ENCODE measurements at places on chromosomes 6 and 20. TPM values are rescaled to one million over a fixed set of nuclear protein-coding genes. Genes with fewer than 3 reads are reported as not detected.
A peak's percentile ranks its signal among the peaks of the same experiment; 100 is the strongest.

- H3K27ac ChIP-seq: no peak overlapping the region
- H3K27me3 ChIP-seq: no peaks in the 10 kb centered on the region
- no peak overlapping the region for H3K4me3 ChIP-seq
- no peak for DNase-seq
Measured at GRCh38 chr6:38527371-38527770, 112.4 kb downstream of the BTBD9 start.

- H3K27me3 ChIP-seq: peaks cover 4% of the 10 kb centered on the region
- no peak for DNase-seq
- H3K27ac ChIP-seq: no peak overlapping the region
- no peaks in the 10 kb centered on the region for H3K36me3 ChIP-seq
Measured at GRCh38 chr20:61052195-61052750, 199.8 kb upstream of the CDH4 start.

DNA sequence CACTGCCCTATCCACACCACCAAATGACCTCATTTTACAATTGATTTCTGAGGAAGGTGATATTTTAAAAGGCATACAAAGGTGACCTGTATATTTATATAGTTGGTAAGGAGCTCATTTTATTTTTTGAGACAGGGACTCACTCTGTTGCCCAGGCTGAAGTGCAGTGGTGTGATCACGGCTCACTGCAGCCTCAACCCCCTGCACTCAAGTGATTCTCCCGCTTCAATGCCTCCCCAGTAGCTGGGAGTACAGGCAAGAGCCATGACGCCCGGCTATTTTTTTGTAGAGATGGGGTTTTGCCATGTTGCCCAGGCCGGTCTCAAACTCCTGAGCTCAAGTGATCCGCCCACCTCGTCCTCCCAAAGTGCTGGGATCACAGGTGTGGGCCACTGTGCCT is 13.0 kb downstream of the NCOA5 start:
- no peaks in the 10 kb centered on the region for H3K36me3 ChIP-seq
- H3K27me3 ChIP-seq: no peaks in the 10 kb centered on the region
- peaks cover 18% of the 10 kb centered on the region for H3K4me1 ChIP-seq
- H3K27ac ChIP-seq: no peak overlapping the region

DNA sequence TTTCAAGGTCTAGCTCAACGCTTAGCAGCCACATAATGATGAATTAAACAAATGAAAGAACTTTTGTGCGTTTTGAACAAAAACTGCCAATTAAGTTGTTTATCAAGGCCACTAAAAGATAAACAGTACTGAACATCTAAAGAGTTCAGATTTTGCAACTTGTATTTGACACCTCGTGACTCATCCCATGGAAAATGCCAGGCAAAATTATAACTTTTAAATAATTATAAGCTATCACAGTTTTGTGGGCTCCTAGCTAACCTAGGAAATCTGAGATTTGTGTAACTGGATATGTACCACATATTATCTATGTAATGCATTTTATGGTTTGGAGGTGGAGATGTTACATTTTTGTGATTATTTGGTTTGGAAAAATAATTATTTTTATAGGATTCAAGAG is 9.6 kb upstream of the BAG2 start:
- no peak overlapping the region for H3K4me3 ChIP-seq
- no peaks in the 10 kb centered on the region for H3K27me3 ChIP-seq
- H3K27ac ChIP-seq: no peak overlapping the region
- no peak for DNase-seq

- DNase-seq: no peak
- no peaks in the 10 kb centered on the region for H3K36me3 ChIP-seq
- no peaks in the 10 kb centered on the region for H3K27me3 ChIP-seq
- H3K27ac ChIP-seq: no peak overlapping the region
- H3K4me3 ChIP-seq: no peak overlapping the region
- peaks cover 10% of the 10 kb centered on the region for H3K4me1 ChIP-seq
Measured at GRCh38 chr6:6730831-6731230, 142.3 kb downstream of the LY86 start.

DNA sequence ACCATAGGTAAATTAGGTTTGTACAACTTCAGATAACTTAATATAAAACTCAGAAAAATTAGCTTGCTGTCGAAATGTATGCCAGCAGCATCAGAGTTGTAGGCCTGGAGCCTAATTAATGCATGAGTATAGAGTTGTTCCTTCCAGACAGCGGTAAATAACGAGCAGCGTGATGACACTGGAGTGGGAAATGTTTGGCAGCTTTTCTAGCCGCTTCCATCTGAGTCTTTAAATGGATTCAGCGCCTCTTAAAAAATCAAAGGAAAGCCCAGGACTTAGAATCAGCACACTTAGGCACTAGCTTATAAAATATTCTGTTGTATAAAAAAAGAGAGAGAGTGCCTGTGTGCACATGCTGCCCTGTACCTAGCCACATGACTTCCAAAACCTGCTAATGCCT is 43.7 kb upstream of the SYNJ2 start:
- H3K36me3 ChIP-seq: peaks cover 8% of the 10 kb centered on the region
- no peak overlapping the region for H3K4me3 ChIP-seq
- no peak for DNase-seq
- no peaks in the 10 kb centered on the region for H3K4me1 ChIP-seq
- H3K27me3 ChIP-seq: no peaks in the 10 kb centered on the region

DNA sequence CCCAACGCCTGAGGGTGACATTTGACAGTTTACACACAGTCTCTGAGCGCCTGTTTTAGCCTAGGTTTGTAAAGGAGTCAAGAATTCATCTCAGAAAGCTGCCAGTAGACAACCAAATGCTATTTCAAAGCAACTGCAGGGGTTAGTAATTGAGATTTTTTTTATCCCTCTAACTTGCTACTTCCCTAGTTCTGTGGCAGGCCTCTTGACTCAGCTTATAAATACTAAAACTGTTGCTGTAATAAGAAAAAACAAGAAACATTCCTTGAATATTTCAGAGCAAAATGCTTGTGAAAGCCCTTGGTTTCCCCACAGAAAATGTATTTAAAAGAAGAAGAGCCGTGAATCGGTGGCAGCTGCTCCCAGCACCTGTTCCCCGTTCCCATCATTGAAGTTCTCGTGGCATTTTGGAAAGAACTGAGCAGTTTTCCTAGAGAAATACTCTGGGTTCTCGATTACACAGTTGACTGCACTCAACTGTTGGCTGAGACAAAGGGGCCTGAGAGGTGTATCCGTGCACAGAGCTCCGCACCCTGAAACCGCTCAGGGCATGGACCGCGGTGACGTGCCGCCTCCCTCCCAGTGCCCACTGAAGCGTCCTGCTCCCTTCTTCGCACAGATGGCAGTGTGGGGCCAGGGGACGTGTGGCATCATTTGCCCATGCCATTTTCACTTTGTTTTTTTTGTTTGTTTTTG is 20.9 kb downstream of the DLL1 start:
- no peaks in the 10 kb centered on the region for H3K36me3 ChIP-seq
- H3K27ac ChIP-seq: peak overlapping the region; percentile 5
- H3K4me1 ChIP-seq: peaks cover 31% of the 10 kb centered on the region
- no peak overlapping the region for H3K4me3 ChIP-seq

DNA sequence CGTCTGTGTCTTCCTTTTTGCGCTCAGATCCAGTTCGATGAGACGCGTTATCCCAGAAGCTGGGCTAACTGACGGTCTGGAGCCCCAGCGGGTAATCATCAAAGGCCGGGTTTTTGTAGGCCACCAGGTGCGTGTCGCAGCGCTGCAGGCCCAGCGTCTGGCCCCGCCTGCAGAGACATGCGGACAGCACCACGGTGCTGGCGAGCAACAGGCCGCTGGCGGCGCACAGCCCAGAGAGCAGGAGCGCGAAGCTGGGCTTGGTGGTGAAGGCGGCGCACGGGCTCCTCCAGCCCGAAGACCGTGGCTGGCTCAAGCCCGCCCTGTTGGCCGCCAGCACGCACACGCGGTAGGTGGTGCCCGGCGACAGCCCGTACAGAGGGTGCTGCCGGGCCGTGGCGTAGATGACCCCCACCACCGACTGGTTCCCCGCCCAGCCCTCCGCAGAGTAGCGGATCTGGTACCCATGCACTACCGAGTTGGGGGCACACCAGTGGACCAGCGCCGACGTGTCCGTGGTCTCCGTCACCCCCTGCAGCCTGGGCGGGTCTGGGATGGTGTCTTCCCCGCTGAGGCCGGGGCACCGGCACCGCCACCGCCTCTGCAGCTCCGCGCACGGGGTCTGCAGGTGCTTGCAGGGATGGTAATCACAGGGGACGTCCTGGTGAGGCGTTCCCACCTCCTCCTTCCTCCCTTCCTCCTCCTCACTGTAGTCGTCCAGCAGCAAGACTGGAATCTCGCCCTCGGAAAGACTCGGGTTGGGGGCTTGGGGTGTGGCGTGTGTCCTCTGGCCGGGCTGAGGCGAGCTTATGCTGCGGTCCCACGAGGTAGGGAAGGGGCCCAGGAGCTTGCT is 12.7 kb downstream of the LRRN4 start:
- no peaks in the 10 kb centered on the region for H3K27me3 ChIP-seq
- H3K4me3 ChIP-seq: no peak overlapping the region
- no peak for DNase-seq
- no peak overlapping the region for H3K27ac ChIP-seq
- H3K36me3 ChIP-seq: peaks cover 9% of the 10 kb centered on the region

- H3K4me3 ChIP-seq: no peak overlapping the region
- no peaks in the 10 kb centered on the region for H3K36me3 ChIP-seq
- DNase-seq: no peak
- H3K27me3 ChIP-seq: no peaks in the 10 kb centered on the region
- no peak overlapping the region for H3K27ac ChIP-seq
Measured at GRCh38 chr6:168015482-168016175, 18.2 kb downstream of the KIF25 start.

- H3K27me3 ChIP-seq: no peaks in the 10 kb centered on the region
- no peaks in the 10 kb centered on the region for H3K36me3 ChIP-seq
- DNase-seq: no peak
- no peak overlapping the region for H3K4me3 ChIP-seq
Measured at GRCh38 chr20:50368813-50369224, 141.4 kb upstream of the PTPN1 start.

- DNase-seq: peak; percentile 70
- H3K4me3 ChIP-seq: no peak overlapping the region
- peaks cover 30% of the 10 kb centered on the region for H3K36me3 ChIP-seq
- H3K4me1 ChIP-seq: peaks cover 25% of the 10 kb centered on the region
- no peaks in the 10 kb centered on the region for H3K27me3 ChIP-seq
Measured at GRCh38 chr6:83057705-83058321, 7.8 kb downstream of the UBE3D start.

- H3K4me3 ChIP-seq: peak overlapping the region; percentile 57
- H3K4me1 ChIP-seq: peaks cover 22% of the 10 kb centered on the region
- no peak overlapping the region for H3K27ac ChIP-seq
- H3K27me3 ChIP-seq: peaks cover 73% of the 10 kb centered on the region
- peak; percentile 92 for DNase-seq
- no peaks in the 10 kb centered on the region for H3K36me3 ChIP-seq
Measured at GRCh38 chr20:13221673-13222318, 722 bp downstream of the ISM1 start.

DNA sequence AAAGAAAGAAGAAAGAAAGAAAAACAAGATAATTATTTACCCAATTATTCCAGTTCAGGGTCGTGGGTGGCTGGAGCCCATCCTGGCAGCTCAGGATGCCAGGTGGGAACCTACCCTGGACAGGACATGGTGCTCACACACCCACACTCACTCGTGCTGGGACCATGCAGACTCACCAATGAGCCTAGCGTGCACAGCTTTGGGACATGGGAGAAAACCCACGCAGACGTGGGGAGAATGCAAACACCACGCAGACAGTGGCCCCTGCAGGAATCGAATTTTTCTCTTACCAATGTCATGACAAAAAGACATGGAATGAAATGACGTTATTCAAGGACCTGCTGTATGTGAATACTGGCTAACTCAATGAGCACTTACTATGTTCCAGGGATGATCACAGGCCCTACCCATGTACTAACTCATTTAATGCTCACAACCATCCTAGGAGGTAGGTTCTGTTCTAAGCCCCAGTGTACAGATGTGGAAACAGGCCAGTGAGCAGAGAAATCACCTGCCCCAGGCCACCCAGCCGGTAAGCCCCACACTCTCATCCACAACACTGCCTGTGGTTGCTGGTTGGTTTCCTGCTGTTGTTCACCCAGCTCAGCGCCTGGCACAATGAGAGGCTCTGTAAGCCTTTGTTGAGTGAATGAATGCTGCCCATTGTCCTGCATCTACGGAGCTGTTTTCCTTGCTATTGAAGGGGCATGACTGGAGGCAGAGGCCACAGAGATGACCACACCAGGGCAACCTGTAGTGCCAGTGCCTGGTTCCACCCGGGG is 6.8 kb upstream of the PI16 start:
- H3K4me1 ChIP-seq: peaks cover 7% of the 10 kb centered on the region
- no peaks in the 10 kb centered on the region for H3K27me3 ChIP-seq
- peak; percentile 51 for DNase-seq
- no peak overlapping the region for H3K27ac ChIP-seq
- H3K36me3 ChIP-seq: no peaks in the 10 kb centered on the region

- no peaks in the 10 kb centered on the region for H3K27me3 ChIP-seq
- H3K27ac ChIP-seq: no peak overlapping the region
- no peaks in the 10 kb centered on the region for H3K36me3 ChIP-seq
- H3K4me3 ChIP-seq: no peak overlapping the region
- no peak for DNase-seq
Measured at GRCh38 chr20:53194306-53195290, 222.4 kb downstream of the TSHZ2 start.

- H3K27me3 ChIP-seq: peaks cover 11% of the 10 kb centered on the region
- DNase-seq: peak; percentile 53
- H3K27ac ChIP-seq: no peak overlapping the region
- H3K36me3 ChIP-seq: no peaks in the 10 kb centered on the region
- H3K4me3 ChIP-seq: peak overlapping the region; percentile 93
Measured at GRCh38 chr20:36862857-36863668, 12.9 kb upstream of the TLDC2 start.

- H3K27ac ChIP-seq: peak within 1 kb of the TSS; percentile 77
- H3K4me1 ChIP-seq: peaks cover 17% of the 10 kb centered on the region
- peak; percentile 100 for DNase-seq
- peaks cover 54% of the 10 kb centered on the region for H3K27me3 ChIP-seq
Measured at GRCh38 chr6:166627033-166627874, at the start of gene RPS6KA2. RPS6KA2 (minus strand) TSS chr6:166627251; CDS start chr6:166627019, 232 bp downstream.

DNA sequence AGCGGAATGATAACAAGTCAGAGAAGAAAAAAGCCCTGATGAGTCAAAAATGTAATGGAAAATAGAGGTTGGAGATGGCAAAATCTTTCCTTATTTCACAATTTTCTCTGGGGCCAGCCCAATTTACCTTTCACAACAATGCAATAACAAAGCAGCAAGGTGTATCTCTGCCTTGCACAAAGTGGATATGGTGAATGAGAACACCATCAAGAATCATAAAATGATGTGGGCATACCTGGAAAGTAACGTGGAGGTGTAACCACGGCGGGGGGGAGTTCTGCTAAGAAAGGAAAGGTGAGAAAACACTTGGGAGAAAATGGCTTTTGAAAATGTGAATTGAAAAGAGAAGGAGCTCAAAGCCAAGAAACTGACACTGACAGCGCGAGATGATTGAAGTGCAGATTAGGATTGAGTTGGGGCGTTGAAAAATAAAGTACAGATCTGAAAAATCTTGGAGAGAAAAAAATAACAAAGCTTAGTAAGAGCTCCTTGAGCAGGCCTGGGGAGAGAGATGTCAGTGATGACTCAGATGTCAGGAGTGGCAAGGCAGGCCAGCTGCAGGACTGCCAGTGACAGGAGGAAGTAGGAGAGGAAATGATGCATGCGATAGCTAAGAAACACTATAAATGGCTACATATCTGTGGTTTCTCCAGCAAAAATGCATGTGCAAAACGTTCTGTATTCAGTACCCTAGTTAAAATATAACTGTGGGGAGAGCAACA is 26.2 kb downstream of the ARHGAP18 start:
- H3K36me3 ChIP-seq: no peaks in the 10 kb centered on the region
- no peak overlapping the region for H3K4me3 ChIP-seq
- DNase-seq: no peak
- no peaks in the 10 kb centered on the region for H3K4me1 ChIP-seq

The SNPH gene
- 0.90 TPM for total RNA-seq

The PRND gene
- not detected for total RNA-seq

The LY6G6F gene
- not detected for total RNA-seq

The LPA gene
- total RNA-seq: not detected

The GPSM3 gene
- total RNA-seq: 4.5 TPM

The HLA-DQA1 gene
- total RNA-seq: not detected
